Hindlimb muscle (tissue), 1 donor: ENCODE measurements at places on chromosomes 2 and 18. TPM values are rescaled to one million over a fixed set of nuclear protein-coding genes. Genes with fewer than 3 reads are reported as not detected.

Gene CDCA7
- polyA plus RNA-seq, result 13.4 TPM

Gene SH3YL1
- 35.7 TPM for polyA plus RNA-seq

Gene CTAGE1
- polyA plus RNA-seq, result not detected

Gene RBMS1
- 61.3 TPM for polyA plus RNA-seq

Gene AKAIN1
- polyA plus RNA-seq, result not detected

Gene PROC
- polyA plus RNA-seq, result 0.93 TPM

- no peak for DNase-seq
These were observed 367.3 kb upstream of the HS6ST1 start for GRCh38 chr2:128685841-128686496.

- DNase-seq, result peak; percentile 46
These were observed 43.1 kb upstream of the SLC39A10 start for GRCh38 chr2:195613922-195614321.

- no peak for DNase-seq
These were observed 31.5 kb downstream of the CXCR4 start for GRCh38 chr2:136086253-136087016.

Gene STPG4
- not detected for polyA plus RNA-seq

DNA sequence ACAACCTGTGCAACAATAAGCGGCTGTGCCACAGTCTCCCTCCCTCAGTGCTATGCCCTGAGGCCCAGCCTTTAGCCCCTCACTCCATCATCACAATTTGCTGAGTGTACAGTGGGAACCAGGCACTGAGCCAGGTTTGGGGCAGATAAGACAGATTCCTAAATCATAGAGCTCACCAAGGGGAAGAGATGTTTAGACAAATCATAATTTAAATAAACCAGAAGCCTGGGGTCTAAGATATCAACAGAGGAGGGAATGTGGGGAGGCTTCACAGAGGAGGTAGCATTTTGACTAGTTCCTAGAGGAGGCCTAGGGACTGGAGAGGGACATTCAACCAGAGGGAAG is 139.3 kb upstream of the EPAS1 start:
- DNase-seq, result no peak

DNA sequence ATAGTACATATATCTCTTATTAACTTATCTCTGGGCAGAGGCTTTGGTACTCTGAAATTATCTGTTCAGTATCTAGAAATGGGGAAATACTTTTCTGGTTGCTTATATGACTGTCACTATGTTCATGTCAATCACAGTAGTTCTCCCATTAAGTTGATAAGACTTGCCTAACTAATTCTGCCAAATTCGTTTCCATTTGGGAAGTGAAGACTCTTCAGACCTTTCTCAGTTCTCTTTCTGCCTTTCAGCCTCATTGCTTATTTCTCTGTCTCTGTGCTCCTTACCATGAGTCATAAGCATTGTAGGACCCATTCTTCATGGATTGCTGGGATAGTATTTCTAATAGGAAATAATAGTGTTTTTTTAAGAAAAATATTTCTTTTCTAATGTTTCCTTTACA is 113.5 kb downstream of the PHLPP1 start:
- no peak for DNase-seq

Gene ANKRD30BL
- polyA plus RNA-seq, result 0.08 TPM

Gene MDH1B
- polyA plus RNA-seq, result 0.28 TPM

Gene GKN2
- polyA plus RNA-seq, result not detected

DNA sequence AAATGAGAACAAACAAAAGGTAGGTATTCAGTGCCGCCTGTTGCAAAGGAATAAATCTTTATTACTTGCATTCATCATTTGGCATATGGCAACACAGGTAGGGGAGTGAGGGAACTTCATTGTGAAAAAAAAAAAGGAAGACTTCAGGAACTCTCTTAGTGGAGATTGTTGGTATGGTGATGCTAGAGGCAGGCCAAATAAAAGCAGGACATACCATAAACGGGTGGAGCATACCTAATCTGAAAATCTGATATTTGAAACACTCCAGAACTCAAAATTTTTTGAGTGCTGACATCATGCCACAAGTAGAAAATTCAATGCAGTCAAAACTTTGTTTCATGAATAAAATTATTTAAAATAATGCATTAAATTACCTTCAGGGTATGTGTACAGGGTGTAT is 425.8 kb upstream of the SYT4 start:
- no peak for DNase-seq

- DNase-seq, result no peak
These were observed 17.2 kb downstream of the SH3YL1 start for GRCh38 chr2:246489-247144.

DNA sequence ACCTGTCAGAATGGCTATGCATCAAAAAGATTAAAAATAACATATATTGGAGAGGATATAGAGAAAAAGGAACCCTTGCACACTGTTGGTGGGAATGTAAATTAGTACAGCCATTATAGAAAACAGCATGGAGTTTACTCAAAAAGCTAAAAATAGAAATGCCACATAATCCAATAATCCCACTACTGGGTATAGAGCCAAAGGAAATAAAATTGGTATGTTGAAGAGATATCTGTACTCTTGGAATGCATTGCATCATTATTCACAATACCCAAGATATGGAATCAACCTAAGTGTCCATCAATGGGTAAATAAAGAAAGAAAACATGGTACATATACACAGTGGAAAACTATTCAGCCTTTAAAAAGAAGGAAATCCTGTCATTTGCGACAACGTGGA is 77.2 kb downstream of the C1D start:
- no peak for DNase-seq

Gene GALNT5
- polyA plus RNA-seq, result 1.7 TPM

- DNase-seq, result no peak
These were observed 12.6 kb upstream of the CHN1 start for GRCh38 chr2:175017618-175018414.

GRCh38 chr18:27600245-27600644 is 415.1 kb upstream of the CHST9 start:
- no peak for DNase-seq
